Thymus (tissue), 14 donors: ENCODE measurements at places on chromosomes 7 and 10. TPM values are rescaled to one million over a fixed set of nuclear protein-coding genes. Genes with fewer than 3 reads are reported as not detected.
A peak's percentile ranks its signal among the peaks of the same experiment; 100 is the strongest.

The CLRN3 gene
- total RNA-seq = 0.05 TPM

The CACNB2 gene
- 0.85 TPM for total RNA-seq

The PAPSS2 gene
- 2.5 TPM for total RNA-seq

The JAZF1 gene
- 3.9 TPM for total RNA-seq

The SH3PXD2A gene
- 3.8 TPM for total RNA-seq

The IDI2 gene
- not detected for total RNA-seq

The SPAM1 gene
- not detected for total RNA-seq

The CCL26 gene
- total RNA-seq = 0.14 TPM

The GNGT1 gene
- total RNA-seq = 0.76 TPM

The AHCYL2 gene
- total RNA-seq = 6.6 TPM

The HPSE2 gene
- 0.05 TPM for total RNA-seq

The CLCN1 gene
- total RNA-seq = 0.09 TPM

DNA sequence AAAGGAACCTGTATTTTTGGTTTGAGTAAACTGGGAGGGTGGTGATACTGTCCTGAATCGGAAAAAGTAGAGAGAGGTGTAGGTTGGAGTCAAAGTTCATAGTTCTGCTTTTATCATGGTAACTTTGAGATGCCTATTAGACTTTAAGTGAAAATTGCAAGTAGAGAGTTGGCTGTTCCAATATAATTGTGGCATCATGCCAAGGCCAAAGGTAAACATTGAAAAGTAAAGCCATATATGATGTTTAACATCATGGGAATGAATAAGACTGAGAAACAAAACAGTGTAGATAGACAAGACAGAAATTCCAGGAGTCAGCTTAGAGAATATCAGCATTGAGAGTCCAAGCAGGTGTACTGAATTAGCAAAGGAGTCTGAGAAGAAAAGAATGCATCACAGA, 570.9 kb downstream of the HTR7 start:
- no peak for DNase-seq
- H3K36me3 ChIP-seq = no peaks in the 10 kb centered on the region
- H3K27me3 ChIP-seq = no peaks in the 10 kb centered on the region
- no peaks in the 10 kb centered on the region for H3K4me1 ChIP-seq

DNA sequence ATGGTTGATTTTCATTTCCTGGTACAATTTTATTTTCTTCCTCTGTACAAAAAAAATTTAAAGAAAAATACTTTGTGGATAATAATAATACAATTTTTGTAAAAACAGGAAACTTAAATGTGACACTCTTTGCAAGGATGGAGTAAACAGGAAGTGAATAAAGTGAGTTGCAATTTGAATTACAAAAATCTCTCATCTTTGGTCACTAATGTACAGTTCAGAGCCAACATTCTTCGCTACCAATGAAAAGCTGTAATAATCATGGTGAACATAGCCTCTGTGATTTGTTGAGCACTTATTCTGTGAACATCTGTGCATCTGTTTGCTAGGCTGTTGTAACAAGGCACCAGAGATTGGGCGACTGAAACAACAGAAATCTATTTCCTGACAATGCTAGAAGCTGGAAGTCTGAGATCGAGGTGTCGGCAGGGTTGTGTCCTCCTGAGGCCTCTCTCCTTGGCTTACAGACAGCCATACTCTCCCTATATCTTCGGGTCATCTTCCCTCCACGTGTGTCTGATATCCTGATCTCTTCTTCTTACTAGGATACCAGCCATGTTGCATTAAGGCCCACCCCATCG, 295.3 kb upstream of the KLF6 start:
- no peaks in the 10 kb centered on the region for H3K27me3 ChIP-seq
- no peaks in the 10 kb centered on the region for H3K36me3 ChIP-seq
- no peak overlapping the region for H3K27ac ChIP-seq
- H3K4me3 ChIP-seq = no peak overlapping the region
- peaks cover 16% of the 10 kb centered on the region for H3K4me1 ChIP-seq

DNA sequence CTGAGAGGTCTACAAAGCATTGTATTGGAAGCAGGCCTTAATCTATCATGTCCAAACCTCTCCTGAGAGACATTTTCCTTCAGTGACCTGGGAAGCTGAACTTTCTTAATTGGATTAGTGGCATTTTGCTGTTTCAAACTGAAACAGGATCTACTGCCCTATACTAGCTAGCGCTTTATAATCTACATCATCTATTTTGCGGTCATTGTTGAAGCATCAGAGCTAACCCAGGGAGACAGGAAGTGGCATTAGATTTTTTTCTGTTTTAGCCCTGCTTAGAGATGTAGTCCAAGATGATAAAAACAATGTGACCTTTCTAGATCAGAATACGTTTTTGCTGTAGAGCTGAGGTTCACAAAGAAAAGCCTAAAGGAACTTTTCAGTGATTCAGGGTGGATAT, 147.4 kb upstream of the AGR3 start:
- H3K36me3 ChIP-seq = no peaks in the 10 kb centered on the region
- no peak overlapping the region for H3K27ac ChIP-seq
- H3K4me3 ChIP-seq = no peak overlapping the region
- no peaks in the 10 kb centered on the region for H3K27me3 ChIP-seq

DNA sequence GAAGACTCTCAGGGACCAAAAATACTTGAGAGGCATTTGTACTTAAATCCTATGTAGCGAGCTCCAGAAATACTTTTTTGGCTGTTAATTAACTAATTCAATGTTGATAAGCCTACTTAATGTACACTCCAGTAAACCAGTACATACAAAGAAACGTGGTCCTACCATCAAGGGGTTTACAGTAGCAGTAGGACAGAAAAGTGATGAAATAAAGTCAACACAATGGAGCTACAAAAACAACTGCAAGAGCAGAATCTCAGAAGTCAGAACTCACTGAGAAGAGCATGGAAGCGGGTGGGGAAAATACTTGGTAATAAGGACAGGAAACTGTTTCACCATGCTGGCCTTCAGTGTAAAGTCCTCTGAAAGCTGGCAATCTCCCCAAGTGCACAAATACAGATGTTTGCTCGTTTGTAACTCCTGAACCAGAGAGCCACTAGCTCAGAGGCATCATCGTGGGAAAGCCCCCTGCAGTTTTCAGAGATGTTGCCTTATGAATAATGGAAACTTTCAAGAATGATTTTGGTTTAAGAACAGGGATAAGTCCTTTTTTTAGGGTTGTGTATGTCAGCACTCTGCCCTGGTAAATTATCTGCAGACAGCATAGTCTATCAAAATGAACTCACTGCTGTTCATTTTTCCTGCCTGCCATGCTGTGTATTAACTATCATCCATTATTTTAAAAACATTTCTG, 233.2 kb downstream of the SORCS1 start:
- no peaks in the 10 kb centered on the region for H3K4me1 ChIP-seq
- no peaks in the 10 kb centered on the region for H3K27me3 ChIP-seq
- H3K36me3 ChIP-seq = no peaks in the 10 kb centered on the region
- H3K4me3 ChIP-seq = no peak overlapping the region

- no peaks in the 10 kb centered on the region for H3K36me3 ChIP-seq
- no peak for DNase-seq
- H3K27ac ChIP-seq = no peak overlapping the region
- H3K4me1 ChIP-seq = no peaks in the 10 kb centered on the region
- no peaks in the 10 kb centered on the region for H3K27me3 ChIP-seq
Measured at GRCh38 chr10:83982812-83983211, 156.5 kb upstream of the GHITM start.

- DNase-seq = no peak
- H3K36me3 ChIP-seq = no peaks in the 10 kb centered on the region
- no peak overlapping the region for H3K27ac ChIP-seq
- no peak overlapping the region for H3K4me3 ChIP-seq
- no peaks in the 10 kb centered on the region for H3K27me3 ChIP-seq
- peaks cover 2% of the 10 kb centered on the region for H3K4me1 ChIP-seq
Measured at GRCh38 chr10:29411666-29412315, 122.9 kb downstream of the LYZL1 start.

DNA sequence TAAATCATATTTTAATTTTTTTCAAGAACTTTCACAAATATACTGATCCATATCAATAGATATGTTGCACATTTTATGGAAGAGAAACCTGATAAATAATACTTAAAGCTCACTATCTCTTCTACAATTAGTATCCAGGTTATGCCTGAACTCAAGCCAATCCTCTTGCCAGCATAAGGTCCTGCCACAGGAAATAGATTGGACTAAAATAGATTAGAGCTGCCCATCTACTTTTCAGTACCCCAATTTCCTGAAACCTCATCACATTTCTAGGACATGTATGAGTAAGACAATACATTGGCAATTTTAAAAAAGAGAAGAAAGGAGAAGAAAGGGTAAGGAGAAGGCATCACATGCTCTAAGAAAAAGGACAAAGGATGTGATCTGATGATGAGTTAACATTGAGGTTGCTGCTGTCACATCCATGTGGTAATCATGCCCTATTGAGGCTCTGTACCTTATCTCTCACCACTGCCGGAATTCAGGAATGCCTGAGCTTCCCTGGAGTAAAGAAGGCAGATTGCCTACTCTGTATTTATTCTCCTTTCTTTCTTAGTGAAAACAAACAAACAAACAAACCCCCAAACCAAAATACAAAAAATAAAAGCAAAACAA, 199.7 kb downstream of the ANK3 start:
- H3K27ac ChIP-seq = no peak overlapping the region
- no peaks in the 10 kb centered on the region for H3K27me3 ChIP-seq
- no peaks in the 10 kb centered on the region for H3K36me3 ChIP-seq

GRCh38 chr10:79454259-79454658, 8.8 kb upstream of the ZCCHC24 start:
- H3K4me1 ChIP-seq = no peaks in the 10 kb centered on the region
- no peak overlapping the region for H3K4me3 ChIP-seq
- H3K36me3 ChIP-seq = no peaks in the 10 kb centered on the region
- H3K27ac ChIP-seq = no peak overlapping the region
- no peaks in the 10 kb centered on the region for H3K27me3 ChIP-seq

GRCh38 chr7:135922263-135922662, 54.9 kb downstream of the MTPN start:
- H3K4me3 ChIP-seq = no peak overlapping the region
- H3K27ac ChIP-seq = no peak overlapping the region
- no peaks in the 10 kb centered on the region for H3K36me3 ChIP-seq
- no peak for DNase-seq

GRCh38 chr10:112979927-112980326, 29.9 kb downstream of the TCF7L2 start:
- peaks cover 56% of the 10 kb centered on the region for H3K27me3 ChIP-seq
- H3K36me3 ChIP-seq = no peaks in the 10 kb centered on the region
- no peaks in the 10 kb centered on the region for H3K4me1 ChIP-seq
- H3K27ac ChIP-seq = no peak overlapping the region

- no peaks in the 10 kb centered on the region for H3K36me3 ChIP-seq
- no peaks in the 10 kb centered on the region for H3K4me1 ChIP-seq
- H3K27me3 ChIP-seq = no peaks in the 10 kb centered on the region
- DNase-seq = no peak
- H3K4me3 ChIP-seq = no peak overlapping the region
Measured at GRCh38 chr10:24652381-24652957, 71.2 kb downstream of the ARHGAP21 start.

GRCh38 chr7:132964876-132965275, 117.0 kb downstream of the CHCHD3 start:
- H3K4me3 ChIP-seq = no peak overlapping the region
- H3K27me3 ChIP-seq = no peaks in the 10 kb centered on the region
- no peaks in the 10 kb centered on the region for H3K4me1 ChIP-seq
- H3K27ac ChIP-seq = no peak overlapping the region
- DNase-seq = peak; percentile 14

DNA sequence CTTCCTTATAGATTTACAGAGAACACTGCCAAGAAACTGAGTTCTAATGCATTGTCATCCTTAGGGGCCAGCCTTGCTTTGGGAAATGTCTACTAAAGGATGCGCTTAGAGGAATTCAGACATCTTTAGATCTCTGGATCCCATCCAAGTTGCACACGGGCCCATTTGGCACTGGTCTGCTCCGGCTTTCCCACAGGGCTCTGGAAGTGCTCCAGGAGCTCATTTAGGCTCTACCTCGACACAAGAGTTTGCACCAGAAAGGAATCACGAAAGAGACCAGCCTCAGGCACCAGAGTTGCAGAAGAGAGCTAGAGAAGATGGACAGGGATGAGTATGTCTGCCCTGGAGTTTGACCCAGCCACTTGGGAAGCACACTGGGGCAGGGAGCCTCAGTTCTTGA, 150.1 kb upstream of the TMEM72 start:
- no peaks in the 10 kb centered on the region for H3K27me3 ChIP-seq
- H3K27ac ChIP-seq = no peak overlapping the region
- H3K36me3 ChIP-seq = no peaks in the 10 kb centered on the region
- no peaks in the 10 kb centered on the region for H3K4me1 ChIP-seq
- DNase-seq = no peak

- no peak overlapping the region for H3K27ac ChIP-seq
- DNase-seq = no peak
- H3K4me1 ChIP-seq = no peaks in the 10 kb centered on the region
- peaks cover 20% of the 10 kb centered on the region for H3K27me3 ChIP-seq
- H3K4me3 ChIP-seq = no peak overlapping the region
Measured at GRCh38 chr10:97822261-97822687, 27.4 kb upstream of the GOLGA7B start.

DNA sequence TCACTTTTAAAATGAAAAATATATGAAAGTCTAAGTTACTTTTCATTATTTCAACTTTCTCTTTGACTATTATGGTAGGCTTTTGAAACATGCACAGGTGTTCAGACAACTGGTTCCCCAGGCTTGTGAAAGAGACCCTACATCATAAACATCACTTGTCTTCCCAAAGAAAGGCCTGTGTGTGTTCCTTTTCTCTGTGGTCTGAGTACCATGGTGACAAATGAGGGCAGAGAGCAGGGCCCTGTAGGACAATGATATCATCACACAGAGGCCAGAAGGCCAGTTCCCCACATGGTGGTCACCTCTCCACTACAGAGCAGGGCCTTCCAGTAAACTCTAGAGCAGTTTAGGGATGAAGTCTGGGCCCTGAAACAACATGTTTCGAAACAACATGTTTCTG, 288.8 kb downstream of the USP6NL start:
- H3K4me1 ChIP-seq = peaks cover 30% of the 10 kb centered on the region
- peak overlapping the region; percentile 70 for H3K27ac ChIP-seq
- DNase-seq = no peak
- H3K36me3 ChIP-seq = peaks cover 84% of the 10 kb centered on the region
- no peaks in the 10 kb centered on the region for H3K27me3 ChIP-seq
